ENCODE measurements at places on chromosomes 2 and 18. TPM values are rescaled to one million over a fixed set of nuclear protein-coding genes. Genes with fewer than 3 reads are reported as not detected.

The B3GNT7 gene
- 5.3 TPM for total RNA-seq

The DPP4 gene
- 0.59 TPM for total RNA-seq

The NEU2 gene
- total RNA-seq: not detected

The SAG gene
- not detected for total RNA-seq

The RPS27A gene
- 1,292 TPM for total RNA-seq

The PLGLB2 gene
- 1.5 TPM for total RNA-seq

The BUB1 gene
- total RNA-seq: 12.5 TPM

DNA sequence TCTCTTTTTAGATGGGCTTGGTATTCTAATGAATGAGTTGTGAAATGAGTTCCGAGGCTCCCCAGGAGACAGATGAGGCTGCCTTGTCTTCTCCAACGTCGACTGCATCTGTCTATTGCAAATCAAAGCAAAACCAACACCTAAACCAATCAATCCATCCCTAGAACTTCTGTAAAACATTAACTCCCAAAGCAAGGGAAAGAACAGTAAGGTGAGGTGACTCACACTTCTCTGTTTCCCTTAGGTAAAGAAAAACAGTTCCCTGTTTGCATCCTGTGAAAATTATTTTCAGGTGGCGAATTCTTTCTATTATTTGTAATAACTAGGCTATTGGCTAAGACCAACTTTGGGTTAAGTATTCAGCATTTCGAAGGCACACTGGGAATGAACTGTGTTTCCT, 249.4 kb downstream of the EPHA4 start:
- H3K4me3 ChIP-seq: no peak overlapping the region
- H3K4me1 ChIP-seq: peaks cover 8% of the 10 kb centered on the region
- peaks cover 2% of the 10 kb centered on the region for H3K27me3 ChIP-seq
- no peak overlapping the region for H3K27ac ChIP-seq

GRCh38 chr2:58517881-58518280, 276.8 kb upstream of the FANCL start:
- H3K4me1 ChIP-seq: peaks cover 8% of the 10 kb centered on the region
- DNase-seq: no peak
- no peak overlapping the region for H3K4me3 ChIP-seq
- H3K27ac ChIP-seq: no peak overlapping the region

GRCh38 chr2:184945326-184945725, 347.0 kb downstream of the ZNF804A start:
- peaks cover 1% of the 10 kb centered on the region for H3K27me3 ChIP-seq
- H3K27ac ChIP-seq: no peak overlapping the region
- H3K4me3 ChIP-seq: no peak overlapping the region
- no peak for DNase-seq
- H3K36me3 ChIP-seq: no peaks in the 10 kb centered on the region

DNA sequence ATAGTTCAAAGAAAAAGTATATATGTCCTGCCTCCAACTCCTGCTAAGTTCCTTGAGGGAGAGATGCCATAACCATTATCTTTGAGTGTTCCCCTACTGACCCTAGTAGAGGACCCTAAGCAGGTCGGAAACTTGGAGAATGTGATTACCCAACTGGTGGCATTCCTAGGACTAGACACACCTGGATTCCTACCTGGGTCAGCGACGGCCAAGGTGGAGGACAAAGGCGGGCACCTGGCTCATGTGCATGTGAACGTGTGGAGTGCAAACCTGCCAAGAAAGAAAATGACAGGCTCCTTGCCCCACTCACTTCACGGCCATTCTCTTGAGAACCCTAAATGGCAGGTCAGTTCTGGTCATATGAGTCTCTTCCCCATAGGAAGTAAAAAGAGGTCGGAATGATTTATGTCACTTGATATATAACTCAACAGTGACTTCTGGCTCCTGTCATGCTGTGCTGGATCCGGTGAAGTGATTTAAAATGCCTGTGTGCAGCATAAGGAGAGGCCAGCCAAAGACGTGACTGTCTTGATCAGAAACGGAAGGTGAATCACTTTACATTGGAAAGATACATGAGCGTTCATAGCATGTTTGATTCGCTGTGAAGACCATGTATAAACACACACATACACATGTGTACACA, 371.6 kb downstream of the EIPR1 start:
- H3K27me3 ChIP-seq: peaks cover 2% of the 10 kb centered on the region
- DNase-seq: no peak
- no peaks in the 10 kb centered on the region for H3K36me3 ChIP-seq
- H3K27ac ChIP-seq: no peak overlapping the region
- H3K4me3 ChIP-seq: no peak overlapping the region

DNA sequence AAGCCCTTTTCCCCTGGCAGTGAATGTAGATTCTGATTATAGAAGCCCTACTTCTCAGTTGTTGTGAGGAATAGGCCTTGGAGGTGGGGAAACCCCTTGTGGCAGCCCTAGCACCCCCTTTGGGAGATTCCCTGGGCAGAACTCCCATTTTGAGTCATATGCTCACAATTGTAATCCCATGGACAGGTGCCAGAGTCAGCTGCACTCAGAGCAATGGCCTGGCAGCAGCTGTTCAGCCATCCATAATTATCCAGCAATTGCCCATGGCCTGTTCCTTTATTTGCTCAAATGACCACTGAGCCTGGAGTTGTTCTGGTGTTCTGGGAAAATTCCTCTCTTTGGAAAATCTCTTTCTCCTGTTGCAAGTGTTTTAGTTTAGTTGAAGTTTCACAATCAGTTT, 71.7 kb downstream of the PTRHD1 start:
- H3K4me1 ChIP-seq: no peaks in the 10 kb centered on the region
- no peaks in the 10 kb centered on the region for H3K27me3 ChIP-seq
- H3K27ac ChIP-seq: no peak overlapping the region
- DNase-seq: no peak
- H3K36me3 ChIP-seq: peaks cover 5% of the 10 kb centered on the region

DNA sequence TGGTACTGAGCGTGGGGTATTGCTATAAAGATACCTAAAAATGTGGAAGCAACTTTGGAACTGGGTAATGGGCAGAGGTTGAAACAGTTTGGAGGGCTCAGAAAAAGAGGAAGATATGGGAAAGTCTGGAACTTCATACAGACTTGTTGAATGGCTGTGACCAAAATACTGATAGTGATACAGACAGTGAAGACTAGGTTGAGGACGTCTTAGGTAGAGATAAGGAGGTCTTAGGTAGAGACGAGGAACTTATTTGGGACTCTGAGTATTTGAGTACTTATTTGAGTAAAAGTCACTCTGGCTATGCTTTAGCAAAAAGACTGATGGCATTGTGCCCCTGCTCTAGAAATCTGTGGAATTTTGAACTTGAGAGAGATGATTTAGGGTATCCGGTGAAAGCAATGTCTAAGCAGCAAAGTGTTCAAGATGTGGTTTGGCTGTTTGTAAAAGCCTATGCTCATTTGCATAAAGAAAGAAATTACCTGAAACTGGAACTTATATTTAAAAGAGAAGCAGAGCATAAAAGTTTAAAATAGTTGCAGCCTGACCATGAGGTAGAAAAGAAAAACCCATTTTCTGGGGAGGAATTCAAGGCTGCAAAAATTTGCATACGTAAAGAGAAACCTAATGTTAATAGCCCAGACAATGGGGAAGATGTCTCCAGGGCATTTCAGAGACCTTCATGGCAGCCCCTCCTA, 219.6 kb downstream of the PDE1A start:
- no peak overlapping the region for H3K4me3 ChIP-seq
- H3K27ac ChIP-seq: no peak overlapping the region
- DNase-seq: no peak
- peaks cover 2% of the 10 kb centered on the region for H3K27me3 ChIP-seq

DNA sequence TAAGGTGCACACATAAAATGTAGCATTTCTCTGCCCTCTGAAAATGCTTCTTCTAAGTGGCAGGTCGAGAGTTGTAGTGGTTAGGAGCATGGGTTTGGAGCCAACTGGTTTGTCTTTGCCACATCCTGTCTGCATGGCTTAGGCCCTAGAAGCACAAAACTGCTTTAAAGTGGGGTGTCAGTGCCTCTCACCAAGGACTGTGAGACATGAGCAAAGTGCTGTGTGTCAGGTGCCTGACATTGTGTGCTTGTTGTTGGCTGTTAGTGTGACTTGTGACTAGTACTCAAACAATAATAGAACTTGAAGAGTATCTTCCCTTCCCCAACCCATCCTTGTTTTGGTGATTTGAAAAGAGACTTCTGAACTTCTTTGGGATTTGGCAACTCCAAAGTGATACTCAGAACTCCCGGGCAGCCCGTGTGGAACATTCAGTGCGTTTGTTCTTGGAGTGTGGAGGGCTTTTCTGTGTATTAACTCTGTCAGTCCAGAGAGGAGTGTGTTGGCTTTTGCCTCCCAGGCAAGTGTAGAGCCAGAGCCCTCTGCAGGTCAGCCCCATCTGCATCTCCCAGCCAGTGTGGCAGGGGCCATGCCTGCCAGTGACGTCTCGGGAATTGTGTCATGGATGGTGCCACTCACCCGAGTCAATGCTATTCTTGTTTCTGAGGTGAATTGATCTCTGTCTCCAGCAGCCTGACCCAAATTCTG, 5.0 kb downstream of the MGAT5 start:
- H3K4me1 ChIP-seq: peaks cover 35% of the 10 kb centered on the region
- peaks cover 5% of the 10 kb centered on the region for H3K36me3 ChIP-seq
- no peak overlapping the region for H3K27ac ChIP-seq
- H3K4me3 ChIP-seq: no peak overlapping the region
- DNase-seq: no peak
- peaks cover 3% of the 10 kb centered on the region for H3K27me3 ChIP-seq

- no peaks in the 10 kb centered on the region for H3K4me1 ChIP-seq
- DNase-seq: no peak
- no peak overlapping the region for H3K27ac ChIP-seq
- no peaks in the 10 kb centered on the region for H3K27me3 ChIP-seq
- H3K4me3 ChIP-seq: no peak overlapping the region
Observed at GRCh38 chr2:158114516-158114915, 12.8 kb downstream of the UPP2 start.

GRCh38 chr2:239322416-239323086, 78.3 kb downstream of the HDAC4 start:
- no peak for DNase-seq
- H3K4me1 ChIP-seq: peaks cover 17% of the 10 kb centered on the region
- H3K36me3 ChIP-seq: no peaks in the 10 kb centered on the region
- H3K4me3 ChIP-seq: no peak overlapping the region
- no peak overlapping the region for H3K27ac ChIP-seq

DNA sequence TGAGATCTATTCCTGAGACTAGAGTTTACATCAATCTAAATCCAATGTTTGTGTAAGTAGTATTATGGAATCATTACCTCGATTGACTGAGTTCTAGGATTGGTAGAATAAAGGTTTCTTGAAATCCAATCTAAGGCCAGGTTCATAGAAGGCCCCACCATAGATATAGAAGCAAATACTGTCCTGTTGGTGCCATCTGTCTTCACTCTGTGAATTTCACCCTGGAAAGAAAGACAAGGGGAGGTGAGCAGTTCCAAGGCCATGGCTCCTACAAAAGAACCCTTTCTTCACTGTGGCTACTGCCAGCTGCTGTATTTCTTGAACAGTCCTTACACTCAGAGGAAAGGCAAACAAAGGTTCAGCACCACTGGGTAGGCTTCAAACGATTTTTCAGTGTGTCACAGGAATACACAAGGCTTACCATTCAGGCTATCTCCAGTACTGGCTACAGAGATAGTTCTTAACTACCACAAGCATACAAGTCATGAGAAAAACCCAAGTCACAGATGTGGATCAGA, 137.0 kb downstream of the LRP2 start:
- H3K4me1 ChIP-seq: no peaks in the 10 kb centered on the region
- H3K27me3 ChIP-seq: no peaks in the 10 kb centered on the region
- no peaks in the 10 kb centered on the region for H3K36me3 ChIP-seq
- H3K4me3 ChIP-seq: no peak overlapping the region
- H3K27ac ChIP-seq: no peak overlapping the region

DNA sequence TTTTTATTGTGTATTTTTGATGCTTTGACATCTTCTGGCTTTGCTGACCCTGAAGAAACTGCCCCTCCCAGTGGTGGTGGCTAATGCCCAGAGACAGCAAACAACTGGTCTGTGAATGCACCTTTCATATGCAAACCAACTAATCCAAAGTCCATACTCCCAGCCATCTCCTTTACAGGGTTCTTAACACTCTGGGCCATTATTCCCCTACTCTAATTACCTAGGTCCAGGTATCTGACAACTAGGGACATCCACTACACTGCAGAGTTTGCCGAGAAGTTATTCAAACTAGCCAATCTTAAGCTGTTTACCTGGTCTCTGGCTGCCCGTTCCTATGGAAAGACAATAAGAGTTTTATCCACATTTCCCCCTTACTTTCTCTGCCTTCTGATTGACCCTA, 73.6 kb downstream of the FSHR start:
- no peaks in the 10 kb centered on the region for H3K27me3 ChIP-seq
- no peak overlapping the region for H3K27ac ChIP-seq
- H3K4me3 ChIP-seq: no peak overlapping the region
- no peaks in the 10 kb centered on the region for H3K4me1 ChIP-seq
- no peak for DNase-seq

DNA sequence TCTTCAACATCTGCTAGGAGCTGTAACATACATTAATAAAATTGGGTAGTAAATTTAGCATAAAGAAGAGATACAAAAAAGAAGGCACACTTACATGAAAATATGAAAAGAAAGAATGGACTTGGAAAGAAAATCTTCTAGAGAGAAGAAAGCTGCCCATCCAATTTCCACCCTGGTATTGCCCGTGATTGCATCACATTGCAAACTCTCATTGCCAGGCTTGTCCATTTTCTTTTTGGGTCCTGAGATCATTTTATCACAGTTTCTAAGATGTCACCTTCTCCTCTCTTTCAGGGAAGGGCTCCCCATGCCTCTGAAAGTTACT, 321.5 kb downstream of the RND3 start:
- no peak for DNase-seq

- DNase-seq: no peak
- no peak overlapping the region for H3K27ac ChIP-seq
- H3K4me3 ChIP-seq: no peak overlapping the region
Observed at GRCh38 chr2:127163921-127164320, 56.2 kb downstream of the CYP27C1 start.

DNA sequence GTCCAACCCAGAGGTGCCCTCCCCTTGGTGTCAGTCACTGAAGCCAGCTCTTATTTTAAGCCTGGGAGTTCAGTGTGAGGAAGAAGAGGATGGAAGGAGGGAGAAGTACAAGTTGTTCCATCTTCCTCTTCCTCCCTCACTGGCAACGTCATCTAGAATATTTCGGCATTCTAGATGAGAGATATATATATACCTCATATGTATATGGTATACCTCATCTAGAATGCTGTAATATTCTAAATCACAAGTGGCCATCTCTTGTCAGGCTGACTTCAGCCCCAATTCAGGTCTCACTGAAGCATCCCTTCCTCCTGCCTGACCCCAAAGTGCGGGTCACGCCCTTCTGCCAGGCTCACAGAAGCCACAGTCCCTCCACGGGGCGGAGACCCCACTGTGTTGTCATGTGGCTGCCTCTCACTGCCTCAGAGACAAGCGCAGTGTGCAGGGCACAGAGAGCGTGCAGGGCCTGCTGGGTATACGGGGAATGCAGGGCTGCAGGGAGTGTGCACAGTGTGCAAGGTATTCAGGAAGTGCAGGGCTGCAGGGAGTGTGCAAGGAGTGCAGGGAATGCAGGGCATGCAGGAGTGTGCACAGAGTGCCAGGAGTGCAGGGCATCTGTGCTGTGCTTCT, 32.8 kb upstream of the B3GNT7 start:
- DNase-seq: no peak
- peaks cover 4% of the 10 kb centered on the region for H3K27me3 ChIP-seq
- no peak overlapping the region for H3K4me3 ChIP-seq
- no peaks in the 10 kb centered on the region for H3K36me3 ChIP-seq
- peaks cover 9% of the 10 kb centered on the region for H3K4me1 ChIP-seq
- no peak overlapping the region for H3K27ac ChIP-seq
